ENCODE measurements at places on chromosomes 16 and 17.

GRCh38 chr16:31187808-31188189, 7.9 kb downstream of the FUS start:
- DNase-seq, result no peak

DNA sequence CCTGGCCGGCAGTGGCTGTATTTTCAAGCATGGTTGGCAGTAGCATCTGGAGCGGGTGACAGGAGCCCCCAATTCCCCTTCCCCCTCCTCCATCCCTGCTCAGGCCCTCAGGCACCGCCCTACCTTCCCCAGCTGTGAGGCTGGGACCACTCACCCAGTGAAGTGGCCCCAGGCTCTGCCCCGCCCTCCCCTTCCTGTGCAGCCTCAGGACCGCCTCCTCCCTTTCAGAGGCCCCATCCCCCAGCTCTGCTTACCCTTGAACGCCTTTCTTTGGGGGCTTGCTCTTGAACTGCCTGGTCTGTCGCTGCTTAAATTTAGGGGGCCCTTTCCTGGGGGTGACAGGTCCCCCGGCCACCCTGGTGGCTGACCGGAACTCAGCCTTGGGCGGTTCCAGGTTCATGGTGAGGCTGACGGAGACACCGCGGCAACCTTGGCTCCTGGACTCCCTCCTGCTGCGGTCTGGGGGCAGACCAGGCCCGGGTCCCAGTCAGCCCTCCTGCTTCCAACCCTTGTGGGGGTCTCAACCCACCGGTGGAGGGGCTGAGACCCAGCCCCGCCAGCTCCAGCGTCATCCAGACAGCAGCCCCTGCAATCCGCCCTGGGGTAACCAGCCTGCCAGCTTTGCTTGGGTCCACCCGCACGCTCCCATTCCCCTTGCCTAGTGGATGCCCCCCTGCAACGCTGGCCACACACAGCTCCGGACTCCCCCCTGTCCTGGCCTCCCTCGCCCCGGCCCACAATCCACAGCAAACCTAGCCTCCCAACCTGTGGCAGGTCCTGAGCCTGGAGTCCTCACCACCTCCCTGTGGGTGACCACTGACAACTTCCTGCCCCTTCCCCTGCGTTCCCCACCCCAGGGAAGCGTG, 3.2 kb downstream of the PDE6G start:
- no peak for DNase-seq

DNA sequence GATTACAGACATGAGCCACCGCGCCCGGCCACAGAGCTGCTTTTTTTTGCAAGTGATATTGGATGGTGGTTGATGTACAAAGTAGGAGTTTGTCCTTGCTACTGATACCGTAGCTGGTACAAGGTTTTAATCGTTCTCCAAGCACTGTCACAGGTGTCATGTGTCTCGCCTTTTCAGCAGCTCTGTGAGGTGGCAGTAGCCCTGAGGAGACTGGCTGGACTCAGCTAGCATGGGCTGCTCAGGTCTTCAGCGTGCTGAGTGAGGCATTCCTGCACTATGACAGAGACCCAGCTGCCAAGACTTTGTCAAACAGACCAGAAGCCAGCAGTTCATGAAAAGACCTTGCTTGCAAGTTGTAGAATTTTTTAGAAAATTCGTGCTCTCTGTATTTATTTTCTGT, 7.2 kb downstream of the WWOX start:
- no peak for DNase-seq

DNA sequence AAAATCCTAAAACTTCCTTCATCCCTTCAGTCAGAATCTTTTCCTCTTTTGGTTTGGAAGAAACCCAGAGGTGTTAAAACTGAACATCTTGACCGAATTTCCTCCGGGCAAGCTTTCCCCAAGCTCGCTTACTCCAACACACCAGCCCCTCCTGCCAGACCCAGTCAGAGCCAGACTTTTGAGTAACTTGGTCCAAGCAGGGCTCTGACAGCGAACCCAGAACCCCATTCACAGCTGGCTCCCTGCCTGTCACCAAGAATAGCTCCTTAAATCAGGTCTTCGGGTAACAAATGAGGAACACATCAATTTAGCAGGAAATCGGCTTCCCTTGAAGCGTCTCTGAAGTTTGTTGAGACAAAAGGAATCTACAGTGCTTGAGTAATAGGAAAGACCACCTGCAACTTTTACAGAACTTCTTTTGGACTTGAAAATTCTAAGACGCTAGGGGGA, 27.3 kb downstream of the GAS7 start:
- no peak for DNase-seq

GRCh38 chr16:81526199-81526598, 81.6 kb downstream of the CMIP start:
- DNase-seq, result no peak

GRCh38 chr17:49457564-49458535, 37.2 kb upstream of the NGFR start:
- no peak for DNase-seq

DNA sequence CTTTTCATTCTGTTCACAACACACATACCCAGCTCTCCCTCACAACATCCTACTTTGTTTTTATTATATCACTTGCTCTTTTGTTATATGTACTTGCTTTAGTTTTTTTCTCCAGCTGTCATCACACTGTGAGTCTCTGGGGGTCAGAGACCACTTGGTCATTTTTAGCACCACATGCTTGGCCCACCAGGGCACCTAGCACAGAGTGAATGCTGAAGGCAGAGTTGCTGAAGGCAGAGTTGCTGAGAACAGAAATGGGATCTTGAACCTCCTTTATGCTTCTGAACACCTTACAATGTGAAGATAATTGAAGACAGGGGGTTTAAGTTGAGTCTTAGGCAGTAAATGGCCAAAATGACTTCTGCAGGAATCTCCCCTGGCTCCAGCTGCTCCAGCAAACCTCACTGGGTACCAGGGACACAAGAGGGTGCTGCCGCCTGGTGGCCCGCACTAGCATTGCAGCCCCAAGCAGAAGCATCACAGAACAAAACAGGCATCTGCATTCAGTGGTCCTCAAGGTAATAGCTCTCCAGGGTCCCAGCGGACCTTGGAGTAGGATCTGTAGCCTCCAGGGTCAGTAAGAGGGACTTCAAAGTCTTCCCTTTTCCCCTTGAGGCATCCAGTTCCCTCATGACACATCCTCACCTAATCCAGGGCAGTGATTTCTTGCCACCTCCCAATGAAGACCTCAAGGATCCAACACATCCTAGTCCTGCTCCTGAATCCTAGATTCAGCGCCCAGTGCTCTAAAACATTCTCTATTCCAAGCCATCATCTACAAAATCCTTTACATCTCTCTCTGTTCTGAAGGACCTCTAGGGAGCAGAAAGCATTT, 1972.6 kb downstream of the TP53TG3F start:
- DNase-seq, result no peak

- DNase-seq, result no peak
Measured at GRCh38 chr16:22293137-22294106, 3.8 kb upstream of the POLR3E start.

GRCh38 chr17:46135126-46135812, 58.0 kb downstream of the KANSL1 start:
- DNase-seq, result no peak

DNA sequence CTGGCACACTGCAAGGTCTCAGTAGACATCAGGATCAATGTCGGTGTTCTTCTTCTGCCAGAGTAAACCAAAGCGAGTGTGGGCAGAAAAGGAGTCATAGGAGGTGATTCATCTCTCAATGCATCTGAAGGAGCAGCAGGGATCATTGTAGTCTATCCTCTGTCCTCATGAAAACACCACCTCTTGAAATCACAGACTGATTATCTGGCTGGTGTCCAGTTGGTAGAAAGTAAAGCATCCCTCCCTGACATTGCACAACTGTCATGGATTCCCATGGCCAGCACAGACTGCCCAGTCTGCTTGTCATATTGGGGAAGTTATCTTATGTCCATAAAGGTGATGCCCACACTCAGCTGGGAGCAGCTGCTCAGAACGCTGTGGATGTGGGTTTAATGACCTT, 74.1 kb downstream of the ABCC12 start:
- no peak for DNase-seq

DNA sequence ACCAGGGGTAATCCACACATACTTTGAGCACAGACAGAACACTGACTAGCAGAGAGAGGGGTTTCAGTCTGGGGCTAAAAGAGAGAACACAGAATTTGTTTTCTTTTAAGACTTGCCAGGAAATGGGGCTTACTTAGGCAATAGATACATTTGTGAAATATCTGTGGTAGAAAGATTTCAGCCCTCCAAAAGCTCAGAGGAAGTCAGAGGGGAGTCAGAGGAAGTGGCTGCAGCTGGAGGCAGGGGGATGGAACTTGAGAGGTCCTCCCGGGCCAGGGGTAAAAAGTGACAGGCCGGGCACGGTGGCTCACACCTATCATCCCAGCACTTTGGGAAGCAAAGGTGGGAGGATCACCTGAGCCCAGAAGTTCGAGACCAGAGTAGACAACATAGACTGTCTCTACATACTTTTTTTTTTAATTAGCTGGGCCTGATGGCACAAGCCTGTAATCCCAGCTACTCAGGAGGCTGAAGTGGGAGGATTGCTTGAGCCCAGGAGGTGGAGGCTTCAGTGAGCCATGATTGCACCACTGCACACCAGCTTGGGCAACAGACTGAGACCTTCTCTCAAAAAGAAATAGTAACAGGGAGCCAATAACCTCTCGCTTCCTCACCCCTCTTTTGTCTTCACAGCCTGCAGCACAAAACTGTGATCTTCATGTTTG, 49.9 kb downstream of the NLRC5 start:
- no peak for DNase-seq

GRCh38 chr17:83067071-83067717, 12.2 kb upstream of the METRNL start:
- no peak for DNase-seq

GRCh38 chr17:37833237-37833859, 88.5 kb upstream of the HNF1B start:
- no peak for DNase-seq

GRCh38 chr16:47732523-47733111, 271.5 kb downstream of the PHKB start:
- no peak for DNase-seq

DNA sequence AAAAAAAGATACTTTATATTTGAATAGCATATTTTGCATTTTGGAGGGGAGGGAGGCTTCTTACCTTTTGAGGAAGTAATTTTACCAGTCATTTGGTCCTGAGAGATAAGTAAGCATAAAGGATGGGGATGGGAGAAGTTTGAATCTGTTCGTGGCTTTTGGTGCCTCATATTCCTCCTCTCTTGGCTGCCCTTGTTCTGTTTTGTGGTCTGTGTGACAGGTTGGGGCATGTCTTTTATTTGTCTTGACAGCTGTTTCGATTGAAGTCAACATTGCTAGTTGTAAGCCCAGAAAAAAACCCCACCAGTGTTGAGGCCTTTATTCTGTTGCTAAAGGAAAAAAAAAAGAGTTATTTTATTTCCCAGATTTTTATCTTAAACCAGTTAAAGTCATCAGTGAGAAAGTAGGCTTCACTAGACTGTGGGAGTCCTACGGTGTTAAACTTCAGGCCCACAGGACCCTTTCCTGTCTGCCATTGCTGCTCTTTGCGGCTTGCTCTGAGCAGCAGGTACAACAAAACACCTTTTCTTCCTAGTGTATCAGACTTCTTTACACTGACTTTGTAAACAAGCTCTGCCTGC, 11.4 kb downstream of the SLC7A6 start:
- DNase-seq, result no peak
